SK-N-DZ (cell line): ENCODE measurements at places on chromosomes 3 and 15.

GRCh38 chr3:181713280-181713647 is 1.5 kb downstream of the SOX2 start:
- DNase-seq = no peak

GRCh38 chr3:118980832-118981231 is 53.8 kb downstream of the IGSF11 start:
- no peak for DNase-seq

- no peak for DNase-seq
Observed at GRCh38 chr15:70133296-70133695, 35.6 kb upstream of the TLE3 start.

DNA sequence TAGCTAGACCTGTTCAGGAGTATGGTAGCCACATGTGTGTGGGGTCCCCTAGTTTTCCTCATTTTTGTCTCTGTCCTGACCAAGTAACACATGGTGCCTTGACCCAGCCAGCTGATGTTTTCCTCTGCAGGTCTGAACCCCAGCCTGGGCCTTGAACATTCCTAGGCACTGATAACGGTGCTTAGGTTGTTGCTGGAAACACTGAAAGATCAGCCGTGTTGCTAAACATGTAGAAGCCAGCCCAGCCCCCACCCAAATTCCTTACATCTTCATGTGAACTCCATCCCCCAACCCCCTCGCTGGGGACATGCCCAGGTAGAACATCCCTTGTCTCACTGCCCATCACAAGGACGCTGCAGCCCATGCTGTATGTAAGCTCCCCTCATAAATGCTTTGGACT is 18.7 kb downstream of the RTP3 start:
- no peak for DNase-seq

DNA sequence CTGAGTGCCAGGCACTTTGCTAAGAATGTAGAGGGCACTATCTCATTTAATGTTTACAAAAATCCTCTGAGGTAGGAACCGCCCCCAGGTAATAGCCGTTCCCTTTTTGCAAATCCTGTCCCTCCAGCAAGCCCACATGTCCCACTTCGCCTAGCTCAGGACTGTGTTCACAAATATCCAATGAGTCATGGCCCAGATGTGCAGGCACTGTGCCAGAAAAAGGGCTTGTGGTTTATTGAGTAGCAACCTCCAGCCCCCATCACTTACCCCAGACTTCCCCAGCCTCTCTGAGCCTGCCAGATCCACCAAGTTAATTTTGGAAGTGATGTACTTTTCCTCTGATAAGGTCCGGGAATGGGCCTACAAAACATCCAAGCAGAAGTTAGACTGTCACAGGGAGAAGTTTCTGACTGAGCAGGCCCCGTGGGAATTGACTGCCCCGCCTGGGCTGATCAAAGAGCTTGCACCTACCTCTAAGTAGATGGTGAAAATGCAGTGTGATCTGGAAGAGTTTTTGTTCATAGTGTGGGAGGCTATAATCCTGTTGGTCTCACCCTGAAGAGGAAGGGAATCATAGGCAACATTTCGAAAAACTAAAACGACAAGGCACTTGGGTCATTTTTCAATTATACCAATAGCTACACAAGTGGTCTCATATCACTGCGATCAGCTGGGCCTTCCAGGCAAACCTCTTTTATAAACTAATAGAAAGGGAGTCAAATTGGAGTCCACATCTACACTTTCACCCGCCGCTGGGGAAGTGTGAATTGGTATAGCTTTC is 15.7 kb downstream of the KIF9 start:
- DNase-seq = no peak

DNA sequence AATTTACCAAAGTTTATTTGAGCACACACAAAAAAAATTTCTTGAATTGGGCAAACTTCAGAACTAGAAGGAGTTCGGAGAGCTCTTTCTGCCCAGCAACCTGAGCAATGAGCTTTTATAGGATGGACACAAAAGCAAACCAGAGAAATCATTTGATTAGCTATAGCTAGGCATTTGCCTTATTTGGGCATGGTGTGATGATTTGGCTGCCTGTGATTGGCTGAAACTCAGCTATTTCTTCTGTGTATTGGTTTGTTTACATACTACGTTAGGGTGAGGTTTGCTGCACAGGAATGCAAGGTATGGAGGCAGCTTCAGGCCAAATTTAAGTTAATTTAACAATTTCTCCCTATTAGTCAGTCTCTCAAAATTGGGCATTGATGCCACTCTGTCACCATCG is 65.1 kb downstream of the NEK11 start:
- peak; percentile 42 for DNase-seq

DNA sequence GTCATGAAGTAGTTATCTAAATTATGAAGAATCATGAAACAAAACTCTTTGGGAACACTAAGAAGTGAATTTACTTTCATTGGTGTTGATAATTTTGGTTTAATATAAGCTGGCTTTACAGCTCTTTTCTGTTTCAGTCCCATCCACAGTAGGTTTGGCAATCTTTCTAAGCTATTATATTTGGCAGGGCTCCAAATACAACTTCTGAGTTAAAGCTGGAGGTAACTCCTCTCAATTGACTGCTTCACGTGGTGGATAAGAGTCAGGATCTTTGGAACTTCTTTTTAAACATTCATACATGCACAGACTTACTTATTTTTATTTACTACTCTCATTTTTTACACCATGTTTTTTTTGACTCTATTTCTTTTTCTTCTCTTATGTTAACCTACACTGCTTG is 106.5 kb upstream of the EPHA3 start:
- DNase-seq = no peak

GRCh38 chr3:159763011-159763601 is 225.5 kb upstream of the IL12A start:
- peak; percentile 68 for DNase-seq

- peak; percentile 25 for DNase-seq
Observed at GRCh38 chr3:146052056-146052790, 108.8 kb downstream of the PLOD2 start.

GRCh38 chr3:97914388-97914787 is 57.8 kb downstream of the RIOX2 start:
- no peak for DNase-seq

DNA sequence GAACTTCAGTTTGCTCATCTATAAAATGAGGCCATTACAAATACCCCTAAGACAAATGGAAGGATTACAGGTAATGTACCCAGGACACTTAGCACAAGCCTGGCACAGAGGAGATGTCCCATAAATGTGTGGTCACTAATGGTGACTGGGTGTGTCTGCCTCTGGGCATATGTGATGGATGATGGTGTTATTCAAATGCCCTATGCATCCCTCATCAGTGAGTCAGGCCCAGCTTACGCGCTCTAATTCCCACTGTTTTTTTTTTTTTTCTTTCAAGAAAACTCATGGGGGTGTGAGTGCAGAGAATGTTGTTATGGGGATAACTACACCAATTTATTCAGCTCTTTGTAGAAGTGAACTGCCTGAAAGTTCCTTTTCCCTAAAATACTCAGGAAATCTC is 23.6 kb upstream of the KIF23 start:
- no peak for DNase-seq

GRCh38 chr3:8734908-8735307 is 1.3 kb downstream of the CAV3 start:
- DNase-seq = no peak

GRCh38 chr3:195727606-195728195 is 6.9 kb downstream of the MUC20 start:
- no peak for DNase-seq

- no peak for DNase-seq
Observed at GRCh38 chr3:4744405-4745234, 234.6 kb upstream of the BHLHE40 start.

- DNase-seq = no peak
Observed at GRCh38 chr3:31027191-31027761, 132.8 kb upstream of the GADL1 start.

DNA sequence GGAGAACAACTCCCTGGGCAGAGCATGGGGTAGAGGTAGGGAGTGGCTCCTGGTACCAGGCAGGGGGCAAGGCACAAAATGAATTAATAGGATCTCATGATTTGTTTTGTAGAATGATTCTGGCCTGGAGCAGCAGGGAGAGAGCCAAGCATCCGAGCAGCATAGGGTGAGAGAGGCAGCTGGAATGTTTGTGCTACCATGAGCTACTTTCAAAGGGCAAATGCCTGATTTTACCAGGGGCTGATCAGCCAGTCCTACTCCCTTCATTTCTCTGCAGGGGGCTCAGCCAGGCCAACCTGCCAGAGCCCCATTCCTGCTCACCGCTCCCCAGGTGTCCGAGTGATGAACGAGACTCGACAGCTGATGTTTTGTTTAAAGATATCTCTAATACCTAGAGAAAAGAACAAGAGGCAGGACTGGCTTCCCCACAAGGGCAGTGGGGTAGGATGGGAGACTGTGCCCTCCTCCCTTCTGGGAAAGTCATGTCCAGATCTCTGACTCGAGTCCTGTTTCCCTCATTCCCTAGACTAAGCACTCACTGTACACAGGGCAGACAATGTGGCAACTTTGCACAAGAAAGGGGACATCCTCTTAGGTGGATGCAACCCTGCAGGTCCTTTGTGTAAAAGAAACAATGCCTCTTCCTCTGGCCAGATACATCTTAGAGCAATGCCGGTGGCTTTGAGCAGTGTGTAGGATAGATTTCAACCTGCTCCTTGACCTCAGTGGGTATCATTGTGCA is 12.9 kb downstream of the DUOX2 start:
- no peak for DNase-seq

DNA sequence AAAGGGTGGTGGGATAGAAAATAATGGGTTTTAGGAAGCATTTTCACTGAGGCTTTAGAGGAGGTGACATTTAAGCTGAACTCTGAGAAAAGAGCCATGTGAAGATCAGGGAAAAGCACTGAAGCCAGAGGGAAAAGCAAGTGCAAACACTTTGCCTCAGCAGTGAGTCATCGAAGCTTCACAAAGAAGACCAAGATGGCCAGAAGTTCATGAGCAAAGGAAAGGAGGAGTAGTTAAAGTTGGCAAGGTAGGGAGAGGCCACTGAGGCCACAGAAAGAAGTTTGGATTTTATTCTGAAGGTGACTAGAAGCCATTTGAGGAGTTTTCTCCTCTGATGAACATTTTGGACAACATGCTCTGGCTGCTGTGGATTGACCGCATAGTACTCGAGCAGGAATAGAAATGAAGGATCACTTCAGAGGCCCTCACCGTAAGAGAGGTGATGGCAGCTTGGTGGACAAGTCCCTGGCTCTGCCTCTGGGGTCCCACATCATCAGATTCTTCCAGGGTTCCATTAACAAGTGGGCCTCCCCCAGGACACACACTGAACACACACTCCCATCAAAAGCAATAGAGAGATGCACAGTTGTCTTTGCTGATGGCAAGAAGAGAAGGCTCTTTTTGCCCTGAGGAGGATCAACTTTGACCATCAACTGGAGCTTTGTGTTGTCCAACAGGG is 75.5 kb downstream of the TOP2B start:
- no peak for DNase-seq

DNA sequence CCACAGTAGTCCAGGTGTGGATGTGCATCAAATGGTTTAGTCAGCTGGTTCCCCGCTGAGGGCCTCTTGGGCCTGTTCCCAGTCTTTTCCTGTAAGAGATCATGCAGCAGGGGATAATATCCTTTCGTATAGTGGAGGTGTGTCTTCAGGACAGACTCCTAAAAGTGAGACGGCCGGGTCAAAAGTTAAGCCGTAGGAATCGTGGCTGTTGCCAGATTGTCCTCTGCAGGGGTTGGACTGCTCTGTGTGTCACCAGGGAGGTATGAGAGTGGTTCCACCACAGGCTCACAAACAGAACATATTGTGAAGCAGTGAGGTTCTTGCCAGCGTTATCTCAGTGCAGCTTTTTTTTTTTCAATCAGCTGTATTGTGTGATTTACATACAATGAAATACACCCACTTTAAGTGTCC is 95.0 kb downstream of the VGLL4 start:
- no peak for DNase-seq

GRCh38 chr15:27512281-27513001 is 541.5 kb downstream of the GABRG3 start:
- no peak for DNase-seq

DNA sequence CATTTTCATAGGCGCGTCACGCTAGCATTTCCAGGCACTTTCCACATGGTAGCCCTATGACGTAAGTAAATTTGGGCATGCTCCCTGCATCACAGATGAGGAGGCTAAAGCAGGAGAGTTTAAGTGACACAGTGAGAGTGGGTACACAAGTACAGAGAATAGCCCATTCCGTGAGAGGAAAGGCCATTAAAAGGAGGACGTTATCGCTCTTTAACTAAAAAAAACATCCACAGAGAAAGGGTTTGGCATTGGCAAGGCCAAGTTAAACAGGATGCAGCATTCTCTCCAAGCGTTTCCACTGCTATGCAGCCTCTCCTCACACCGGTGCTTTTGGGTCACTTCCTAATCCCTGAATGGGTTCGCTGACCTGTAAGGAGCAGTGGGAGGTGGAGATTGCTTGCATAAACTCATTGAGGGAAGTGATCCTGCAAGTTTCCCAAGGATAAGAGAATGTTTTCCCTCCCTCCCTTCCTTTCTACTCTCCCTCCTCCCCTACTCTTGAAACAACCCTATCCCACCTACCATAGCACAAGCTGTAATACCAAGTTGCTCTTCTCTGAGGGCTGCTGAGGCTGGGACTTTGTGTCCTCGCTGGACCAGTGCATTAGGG is 147.7 kb downstream of the VGLL4 start:
- no peak for DNase-seq

- no peak for DNase-seq
Observed at GRCh38 chr15:68275165-68275746, 2.3 kb upstream of the FEM1B start.

- no peak for DNase-seq
Observed at GRCh38 chr15:56467616-56468015, 2.7 kb upstream of the MNS1 start.

- no peak for DNase-seq
Observed at GRCh38 chr3:133152056-133152455, 113.9 kb downstream of the TMEM108 start.

GRCh38 chr15:60079210-60079609 is 75.1 kb downstream of the FOXB1 start:
- no peak for DNase-seq

DNA sequence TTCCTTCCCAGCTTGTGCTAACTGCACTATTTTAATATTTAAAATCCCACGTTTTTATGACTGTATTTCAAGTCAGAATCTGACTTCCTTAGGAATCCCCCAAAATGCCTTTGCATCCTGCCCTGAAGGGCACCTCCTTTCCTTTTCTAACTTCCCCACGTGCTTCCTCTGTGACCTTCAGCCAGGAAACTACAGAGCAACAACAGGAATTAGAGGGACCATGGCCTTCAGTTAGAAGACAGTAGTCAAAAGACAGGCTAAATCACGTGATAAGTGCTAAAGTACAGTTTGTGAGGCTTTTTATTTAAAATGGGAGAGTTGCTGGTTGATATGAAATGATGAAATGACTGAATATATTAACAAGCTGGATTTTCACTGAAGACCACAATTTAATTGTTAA is 11.8 kb upstream of the ABHD10 start:
- DNase-seq = no peak

DNA sequence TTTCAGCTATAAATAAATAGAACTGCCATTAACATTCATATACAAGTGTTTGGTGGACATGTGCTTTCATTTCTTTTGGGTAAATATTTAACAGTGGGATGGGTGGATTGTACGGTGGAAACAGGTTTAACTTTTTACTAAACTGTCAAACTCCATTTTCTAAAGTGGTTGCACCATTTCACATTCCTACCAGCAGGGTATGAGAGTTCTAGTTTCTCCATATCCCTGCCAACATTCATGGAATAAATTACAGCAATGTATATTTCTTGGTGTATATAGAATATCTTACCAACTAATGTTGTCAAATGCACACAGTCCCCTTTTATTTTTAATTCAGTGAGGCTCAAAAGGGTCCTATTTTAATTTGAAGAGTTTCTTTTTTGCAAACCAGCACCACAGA is 71.3 kb upstream of the CTXND1 start:
- DNase-seq = no peak
